ENCODE measurements at places on chromosomes 11 and 22.
A peak's percentile ranks its signal among the peaks of the same experiment; 100 is the strongest.

DNA sequence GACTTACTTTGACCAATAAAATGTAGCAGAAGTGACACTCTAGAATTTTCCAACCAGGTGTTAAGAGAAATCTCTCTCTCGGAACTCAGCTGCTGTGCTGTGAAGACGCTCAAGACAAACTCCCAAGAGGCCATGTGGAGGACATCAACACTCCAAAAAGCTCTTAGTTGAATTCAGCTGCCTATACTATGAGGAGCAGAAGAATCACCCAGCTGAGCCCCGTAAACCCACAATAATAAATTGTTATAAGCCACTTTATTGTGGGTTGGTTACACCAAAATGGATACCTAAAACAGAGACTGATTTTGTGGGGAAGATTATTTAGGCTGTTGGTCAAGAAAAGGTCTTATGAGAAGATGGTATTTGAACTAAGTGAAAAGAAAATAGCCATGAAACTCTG is 44.1 kb upstream of the FSHB start:
- no peak for DNase-seq

- DNase-seq: peak; percentile 40
Measured at GRCh38 chr22:38755155-38755910, 465 bp downstream of the SUN2 start.

- no peak for DNase-seq
Measured at GRCh38 chr11:11976481-11977127, 31.8 kb downstream of the DKK3 start.

DNA sequence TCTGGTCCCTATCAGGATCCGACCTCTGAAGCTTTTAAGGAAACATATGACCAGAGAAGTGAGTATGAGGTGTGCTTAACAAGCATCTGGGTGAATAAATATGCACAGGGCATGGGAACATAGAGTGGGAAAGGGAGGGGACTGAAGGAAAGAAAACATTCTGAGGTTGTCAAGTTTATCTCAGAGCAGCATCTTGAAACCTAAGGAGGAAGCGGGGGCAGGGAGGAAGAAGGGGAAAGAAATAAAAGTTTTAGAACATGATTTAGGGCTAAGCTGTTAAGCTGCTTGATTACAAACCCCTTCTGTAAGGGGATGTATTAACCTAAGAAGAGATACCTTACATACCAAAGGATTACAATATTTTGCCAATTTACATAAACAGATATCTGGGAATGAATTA is 24.0 kb upstream of the SC5D start:
- no peak for DNase-seq

DNA sequence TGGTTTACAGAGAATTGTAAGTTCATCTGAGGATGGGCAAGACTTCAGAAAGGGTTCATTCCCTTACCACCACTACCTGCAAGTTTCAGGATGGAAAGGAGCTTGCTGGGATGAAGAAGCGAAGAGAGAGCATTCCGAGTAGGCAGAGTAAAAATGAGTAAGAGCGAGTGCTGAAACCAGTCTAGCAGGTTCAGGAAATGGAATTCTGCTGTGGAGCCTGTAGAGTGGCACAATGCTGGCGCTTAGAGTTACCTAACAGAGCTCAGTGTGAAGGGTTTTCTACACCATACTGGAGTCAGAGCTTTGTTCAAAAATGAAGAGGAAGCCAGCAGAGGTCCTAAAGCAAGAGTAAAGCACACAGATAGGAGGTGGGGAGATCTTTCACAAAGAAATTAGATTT is 179.2 kb upstream of the ZC3H12C start:
- DNase-seq: no peak

DNA sequence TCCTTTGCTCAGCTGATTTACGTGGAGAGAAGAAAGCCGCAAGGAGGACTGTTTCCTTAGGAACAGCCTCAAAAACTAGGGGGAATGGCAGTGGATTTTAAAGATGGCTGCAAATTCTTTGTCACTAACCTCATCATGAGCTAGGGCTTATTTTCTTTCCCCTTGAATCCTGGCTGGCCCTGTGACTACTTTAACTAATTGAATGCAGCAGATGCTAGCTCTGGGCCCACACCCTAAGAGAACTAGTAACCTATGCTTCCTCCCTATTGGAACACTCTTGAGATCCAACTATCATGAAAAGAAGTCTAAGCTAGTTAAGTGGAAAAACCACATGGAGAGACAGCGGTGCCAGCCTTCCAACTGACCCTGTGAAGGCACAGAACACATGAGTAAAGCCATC is 421.3 kb upstream of the NARS2 start:
- no peak for DNase-seq

GRCh38 chr11:63660972-63661371 is 10.2 kb downstream of the ATL3 start:
- DNase-seq: no peak

DNA sequence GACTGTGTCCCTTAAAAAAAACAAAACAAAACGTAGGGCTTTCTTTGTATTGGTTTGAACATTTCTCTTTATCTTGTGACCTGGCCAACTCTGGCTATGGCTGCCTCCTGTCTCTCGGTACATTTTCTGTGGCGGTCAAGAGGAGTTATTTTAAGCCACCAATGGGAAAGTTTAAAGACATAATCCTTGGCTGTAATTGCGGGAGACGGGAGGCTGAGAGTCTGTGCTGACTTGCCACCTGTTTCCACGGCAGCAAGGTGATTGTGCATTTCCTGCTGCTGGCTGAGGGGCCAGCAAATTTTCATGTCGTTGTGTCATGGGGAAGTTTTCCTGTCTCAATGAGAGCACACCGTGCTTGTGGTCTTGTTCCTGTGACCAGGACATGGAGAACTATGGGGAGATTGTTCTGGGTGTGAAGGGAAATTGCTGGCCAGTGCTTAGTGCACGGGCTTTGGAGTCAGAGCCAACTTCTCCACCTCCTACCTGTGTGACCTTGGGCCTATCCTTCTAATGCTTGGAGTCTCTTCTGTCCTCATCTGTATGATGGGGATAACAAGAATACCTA is 11.0 kb downstream of the PTPRJ start:
- DNase-seq: no peak

DNA sequence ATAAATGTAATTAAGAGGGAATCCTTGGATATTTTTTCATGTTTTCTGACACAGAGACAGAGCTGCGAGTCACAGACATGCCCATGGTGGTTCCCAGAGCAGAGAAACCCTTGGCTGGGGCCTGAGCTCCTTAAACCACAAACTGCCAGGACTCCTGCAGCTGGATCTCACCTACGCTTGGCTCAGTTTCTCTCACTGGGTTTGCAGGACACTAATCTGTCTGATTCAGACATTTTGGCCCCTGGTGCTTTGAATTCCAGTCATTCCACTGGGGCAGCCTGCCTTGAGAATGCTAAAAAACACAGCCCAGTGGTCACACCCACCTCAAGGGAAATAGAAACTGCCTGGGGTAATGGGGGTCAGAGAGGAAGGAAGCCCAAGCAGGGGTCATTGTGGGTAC is 122.6 kb downstream of the CCDC81 start:
- peak; percentile 34 for DNase-seq

DNA sequence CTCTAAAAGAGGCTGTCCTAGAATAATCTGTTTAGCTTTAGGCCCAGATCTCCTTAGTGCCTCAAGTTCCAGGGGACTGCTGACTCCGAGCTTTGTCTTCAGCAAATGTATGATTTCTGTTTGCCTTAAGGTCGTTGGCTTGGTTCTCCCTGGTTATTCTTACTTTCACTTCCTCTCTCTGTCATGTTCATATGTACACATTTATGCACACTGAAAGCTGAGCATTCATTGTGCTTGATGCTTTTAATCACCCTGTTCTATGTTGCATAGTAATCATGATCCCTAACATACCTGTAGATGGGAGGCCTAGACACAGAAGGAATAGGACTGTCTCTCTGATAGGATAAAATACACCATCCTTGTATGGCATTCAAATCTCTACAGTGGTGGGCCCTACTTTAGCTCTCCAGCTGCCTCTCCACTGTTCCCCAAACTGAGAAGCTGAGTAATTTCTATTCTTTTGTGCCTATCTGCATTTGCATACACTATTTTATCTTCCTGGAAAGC is 7.2 kb downstream of the PPFIBP2 start:
- no peak for DNase-seq

DNA sequence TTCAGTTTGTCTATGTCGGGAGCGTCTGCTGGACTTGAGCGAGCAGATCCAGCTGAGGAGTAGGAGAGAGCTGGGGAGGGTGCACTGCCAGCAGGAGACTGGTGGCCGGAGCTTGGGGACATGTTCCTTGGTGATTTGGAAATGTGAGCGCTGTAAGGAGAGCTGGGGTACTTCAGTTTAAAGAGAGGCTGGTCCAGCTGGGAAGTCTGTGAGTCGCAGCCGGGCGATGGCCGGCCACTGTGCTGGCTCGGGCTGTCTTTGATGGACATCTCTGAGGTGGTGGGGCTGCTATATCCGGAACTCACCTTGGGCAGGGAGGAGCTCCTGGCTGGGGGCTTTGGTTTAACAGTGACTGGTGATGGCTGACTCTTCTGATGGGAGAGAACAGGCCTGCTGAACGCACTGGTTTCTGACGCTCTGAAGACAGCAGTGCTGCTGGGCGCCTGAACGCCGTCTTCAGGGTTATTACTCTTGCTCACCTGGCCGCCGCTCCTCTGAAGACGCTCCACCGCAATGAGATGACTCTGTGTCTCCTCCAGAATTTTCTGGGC is 63.6 kb upstream of the PITPNB start:
- no peak for DNase-seq

DNA sequence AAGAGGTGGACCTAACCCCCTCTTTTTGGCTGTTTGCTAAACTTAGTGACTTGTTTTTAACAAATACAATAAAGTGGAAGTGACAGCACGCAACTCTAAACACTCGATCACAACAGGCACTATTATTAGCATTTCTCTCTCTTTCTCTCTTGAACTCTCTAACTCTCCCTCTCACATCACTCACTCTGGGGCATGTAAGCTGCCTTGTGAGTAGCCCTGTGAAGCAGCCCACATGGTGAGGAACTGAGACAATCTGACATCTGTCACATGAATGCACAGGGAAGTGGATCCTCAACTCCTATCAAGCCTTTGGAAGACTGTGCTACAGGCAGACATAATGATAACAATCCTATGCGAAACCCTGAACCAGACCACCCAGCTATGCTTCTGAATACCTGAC is 609.0 kb upstream of the CNTN5 start:
- DNase-seq: no peak

DNA sequence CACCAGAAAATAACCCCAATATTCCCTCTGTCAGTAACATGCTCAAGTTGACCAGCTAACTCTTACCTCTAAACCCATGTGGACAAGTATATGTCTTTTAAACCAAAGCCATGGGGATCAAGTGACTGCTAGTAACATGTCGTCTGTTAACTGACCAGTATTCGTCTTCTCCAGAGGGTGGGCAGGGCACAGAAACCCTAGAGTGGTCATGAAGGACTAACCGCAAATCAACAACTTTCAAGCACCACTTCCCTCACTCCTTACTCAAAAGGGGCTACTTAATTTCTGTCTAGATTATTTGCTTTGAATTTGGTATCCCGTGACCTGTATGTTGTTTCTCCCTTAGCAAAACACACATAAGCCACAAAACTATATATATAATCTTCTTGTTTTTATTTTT is 293.2 kb downstream of the SWAP70 start:
- no peak for DNase-seq

GRCh38 chr11:128629516-128630106 is 42.3 kb upstream of the ETS1 start:
- DNase-seq: no peak

- peak; percentile 31 for DNase-seq
Measured at GRCh38 chr11:93541884-93542810, 1.0 kb downstream of the SMCO4 start.

DNA sequence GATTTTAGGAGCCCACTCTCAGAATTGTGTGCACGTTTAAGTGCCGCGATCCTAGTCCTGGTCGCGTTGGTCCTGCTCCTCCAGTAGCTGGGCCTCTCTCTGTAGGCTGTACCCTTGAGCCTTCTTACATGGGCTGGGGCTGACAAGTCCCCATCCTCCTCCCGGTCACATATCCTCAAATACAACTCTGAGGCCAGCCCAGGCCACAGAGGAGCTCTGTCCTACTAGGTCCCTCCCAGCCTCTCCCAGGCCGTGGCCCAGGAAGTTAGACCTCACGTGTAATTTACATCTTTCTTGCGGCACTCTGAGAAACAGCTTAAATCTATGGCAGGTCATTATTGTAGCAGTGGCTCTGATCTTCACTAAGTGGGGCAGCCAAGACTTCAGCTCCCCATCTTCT is 207.2 kb upstream of the TBCEL start:
- no peak for DNase-seq

DNA sequence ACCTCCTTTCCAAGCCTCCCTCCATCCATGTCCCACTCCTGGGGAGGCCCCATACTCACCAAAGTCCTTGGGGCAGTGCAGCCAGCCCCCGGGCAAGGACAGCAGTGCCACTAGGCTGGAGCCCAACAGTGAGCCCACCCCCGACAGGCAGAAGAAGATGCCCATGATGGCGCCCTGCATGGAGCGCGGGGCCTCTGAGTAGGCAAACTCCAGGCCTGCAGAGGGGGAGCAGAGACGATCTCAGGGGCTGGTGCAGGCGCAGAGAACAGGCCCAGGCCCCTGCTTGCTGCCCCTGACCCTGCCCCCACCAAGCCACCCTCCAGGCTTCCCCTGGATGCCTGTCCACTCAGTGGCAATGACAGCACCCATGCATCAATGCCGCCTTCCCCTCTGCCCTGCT is 13.6 kb downstream of the TMEM132A start:
- DNase-seq: no peak

DNA sequence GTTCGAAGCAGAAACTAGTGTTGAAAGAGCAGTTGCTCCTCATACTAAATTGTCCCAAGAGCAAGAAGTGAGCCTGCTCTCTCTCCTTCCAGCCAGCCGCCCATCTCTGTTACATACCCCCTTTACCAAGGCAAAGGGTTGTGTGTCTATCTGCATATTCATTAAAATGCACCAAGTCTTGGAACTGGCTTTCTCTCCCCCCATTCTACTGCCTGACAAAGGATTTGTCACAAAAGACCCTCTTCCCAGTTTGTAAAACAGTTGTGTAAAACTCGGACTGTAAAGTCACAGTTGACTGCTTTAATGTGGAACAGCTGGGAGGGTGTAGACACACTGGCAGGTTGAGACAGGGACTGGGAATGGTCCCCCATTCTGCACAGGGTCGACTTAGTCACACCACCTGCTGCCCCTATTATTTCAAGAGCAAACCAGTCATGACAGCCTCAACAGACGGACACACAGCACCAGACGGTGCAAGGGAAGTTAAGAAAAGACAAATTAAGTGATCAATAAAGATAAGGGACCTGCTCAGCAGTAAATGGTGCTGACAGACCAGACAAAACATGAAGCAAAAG is 60.0 kb upstream of the HTATIP2 start:
- no peak for DNase-seq

DNA sequence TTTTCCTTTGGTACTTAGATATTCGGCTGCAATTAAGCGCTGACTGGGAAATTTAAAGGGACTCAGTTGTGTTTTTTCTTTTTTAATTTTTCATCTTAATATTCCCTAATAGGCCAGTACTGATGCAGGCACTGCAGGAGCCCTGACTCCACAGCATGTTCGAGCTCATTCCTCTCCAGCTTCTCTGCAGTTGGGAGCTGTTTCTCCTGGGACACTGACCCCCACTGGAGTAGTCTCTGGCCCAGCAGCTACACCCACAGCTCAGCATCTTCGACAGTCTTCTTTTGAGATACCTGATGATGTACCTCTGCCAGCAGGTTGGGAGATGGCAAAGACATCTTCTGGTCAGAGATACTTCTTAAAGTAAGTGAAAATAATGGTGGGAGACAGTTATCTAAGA is 3.8 kb downstream of the YAP1 start:
- no peak for DNase-seq

- DNase-seq: no peak
Measured at GRCh38 chr22:41891407-41891806, 23.5 kb downstream of the SHISA8 start.

GRCh38 chr22:26822313-26822712 is 164.9 kb downstream of the MIAT start:
- DNase-seq: no peak

Measured in fibroblast of skin of abdomen (primary cell).